ENCODE measurements at places on chromosomes 2 and 18.

DNA sequence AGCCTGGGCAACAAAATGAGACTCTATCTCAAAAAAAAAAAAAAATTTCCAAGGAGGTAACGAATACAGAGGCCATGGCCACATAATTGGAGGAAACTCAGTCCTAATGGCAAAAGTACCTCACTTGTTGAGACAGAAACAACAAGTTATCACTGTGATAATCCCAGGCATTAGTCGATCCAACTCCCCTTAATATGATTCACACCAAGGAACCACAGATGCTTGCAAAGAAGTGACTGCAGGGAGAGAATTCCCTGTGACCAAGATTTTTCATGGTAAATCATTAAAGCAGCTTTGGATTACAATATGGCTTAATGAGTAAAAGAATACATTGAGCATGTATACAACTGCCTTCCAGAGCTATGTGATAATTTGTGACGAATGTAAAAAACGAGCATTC lies 80.4 kb upstream of the RNU4ATAC start:
- no peak for DNase-seq

- DNase-seq, result no peak
These were observed 116.3 kb upstream of the CXCR4 start for GRCh38 chr2:136234261-136234660.

- no peak for DNase-seq
These were observed 66.6 kb downstream of the RIF1 start for GRCh38 chr2:151476287-151476686.

DNA sequence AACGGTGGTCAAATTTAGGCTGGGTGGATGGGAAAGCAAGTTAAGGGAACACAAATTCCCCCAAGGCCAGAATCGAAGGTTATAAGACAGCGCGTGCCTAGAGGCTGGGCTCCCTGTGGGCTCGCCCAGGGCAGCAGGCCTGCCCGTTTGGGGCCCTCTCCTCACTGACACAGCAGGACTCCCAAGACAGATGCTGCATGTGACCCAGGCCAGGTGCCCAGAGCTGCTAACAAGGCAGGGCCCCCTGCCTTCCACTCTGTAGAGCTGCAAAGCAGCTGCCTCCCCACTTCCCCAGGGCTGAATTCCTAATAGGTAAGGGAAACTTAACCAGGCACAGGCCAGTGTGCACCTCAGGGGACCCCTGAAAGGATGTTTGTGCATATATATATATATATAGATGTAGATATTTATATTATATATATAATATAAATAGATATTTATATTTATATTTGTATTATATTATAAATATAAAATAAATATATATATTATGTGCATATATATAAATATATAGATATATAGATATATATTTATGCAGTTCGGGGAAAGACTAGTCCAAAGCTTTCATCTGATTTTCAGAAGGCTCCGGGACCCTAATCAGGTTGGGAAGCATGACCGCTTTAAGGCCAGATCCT lies 43.7 kb downstream of the TMEM37 start:
- DNase-seq, result no peak

DNA sequence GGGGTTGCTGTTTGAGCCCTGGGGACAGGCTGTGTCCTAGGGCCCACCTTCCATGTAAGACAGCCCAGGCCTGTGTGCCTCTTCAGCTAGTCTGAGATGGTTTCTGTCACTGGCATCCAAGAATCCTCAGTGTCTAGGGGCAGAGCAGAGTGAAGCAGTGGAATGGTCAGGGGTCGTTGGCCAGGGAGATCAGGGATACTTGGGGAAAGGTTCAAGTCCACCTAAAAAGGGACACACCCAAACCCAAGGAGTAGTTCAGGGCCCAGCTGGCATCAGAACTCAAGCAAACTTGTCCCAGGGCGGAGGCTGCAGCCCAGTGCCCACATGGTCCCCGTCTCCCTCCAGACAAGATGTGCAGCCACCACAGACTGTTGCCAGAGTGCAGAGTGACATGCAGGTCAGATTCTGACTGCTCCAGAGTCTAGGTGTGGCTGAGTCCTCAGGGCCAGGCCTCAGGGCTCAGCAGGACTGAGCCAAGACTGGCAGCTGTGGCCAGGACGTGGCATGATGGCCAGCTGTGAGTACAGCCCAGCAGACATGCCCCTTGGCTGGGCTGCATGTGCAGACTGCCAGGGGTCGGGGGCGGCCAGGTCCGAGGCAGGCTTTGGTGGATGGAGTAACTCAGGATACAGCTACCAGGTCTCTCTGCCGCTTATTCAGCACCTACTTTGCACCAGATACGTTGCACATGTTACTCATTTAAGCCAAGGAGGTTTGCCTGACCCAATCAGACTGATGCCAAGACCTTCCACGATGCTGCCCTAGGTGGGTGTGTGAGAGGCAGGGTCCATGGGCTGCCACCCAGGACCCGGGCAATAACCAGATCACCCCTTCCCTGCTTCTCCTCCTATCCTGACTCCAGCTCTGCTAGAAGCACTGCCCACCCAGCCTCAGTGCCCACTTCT lies 146.6 kb downstream of the SMAD7 start:
- DNase-seq, result no peak

GRCh38 chr2:223416815-223417610 lies 185.1 kb downstream of the SCG2 start:
- no peak for DNase-seq

DNA sequence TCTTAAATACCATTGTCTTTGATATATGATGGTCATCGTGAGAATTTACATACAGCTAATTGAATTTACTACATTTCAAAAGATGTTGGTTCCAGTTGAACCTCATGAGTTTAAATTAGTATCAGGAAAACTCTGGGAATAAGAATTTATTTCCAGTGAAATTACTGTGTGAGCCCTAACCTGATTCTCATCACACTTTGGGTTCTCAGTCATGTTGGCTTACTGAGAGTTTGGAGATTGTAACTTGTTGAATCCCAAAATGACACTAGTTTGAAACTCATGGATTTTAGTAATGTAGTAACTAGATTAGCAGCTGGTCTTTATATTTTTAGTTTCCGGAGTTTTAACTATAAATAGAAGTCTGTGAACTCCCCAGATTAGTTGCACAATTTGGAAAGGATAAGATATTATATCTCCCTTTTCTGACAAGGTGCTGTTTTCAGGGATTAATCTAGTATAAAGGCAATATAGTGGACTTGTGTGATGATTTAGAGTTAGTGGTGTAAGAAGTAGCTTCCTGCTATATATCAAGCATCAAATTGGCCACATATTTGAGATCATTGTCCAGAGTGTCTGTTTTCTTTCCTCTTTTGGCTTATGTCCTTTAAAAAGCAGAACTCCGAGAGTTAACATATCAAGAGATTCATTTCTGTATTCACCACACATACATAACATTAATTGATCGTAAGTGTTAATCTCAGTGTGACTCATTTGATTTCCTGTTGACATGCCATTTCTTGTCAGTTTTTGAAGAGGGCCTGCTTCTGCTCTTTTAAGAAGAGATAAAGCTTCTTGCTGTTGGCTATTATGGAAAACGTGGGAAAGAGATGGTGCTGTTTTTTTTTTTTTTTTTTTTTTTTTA lies 15.7 kb downstream of the NDUFV2 start:
- DNase-seq, result no peak

- DNase-seq, result no peak
These were observed 1010.0 kb upstream of the CELF4 start for GRCh38 chr18:38575648-38576047.

- no peak for DNase-seq
These were observed 55.6 kb downstream of the MTX2 start for GRCh38 chr2:176324862-176325261.

DNA sequence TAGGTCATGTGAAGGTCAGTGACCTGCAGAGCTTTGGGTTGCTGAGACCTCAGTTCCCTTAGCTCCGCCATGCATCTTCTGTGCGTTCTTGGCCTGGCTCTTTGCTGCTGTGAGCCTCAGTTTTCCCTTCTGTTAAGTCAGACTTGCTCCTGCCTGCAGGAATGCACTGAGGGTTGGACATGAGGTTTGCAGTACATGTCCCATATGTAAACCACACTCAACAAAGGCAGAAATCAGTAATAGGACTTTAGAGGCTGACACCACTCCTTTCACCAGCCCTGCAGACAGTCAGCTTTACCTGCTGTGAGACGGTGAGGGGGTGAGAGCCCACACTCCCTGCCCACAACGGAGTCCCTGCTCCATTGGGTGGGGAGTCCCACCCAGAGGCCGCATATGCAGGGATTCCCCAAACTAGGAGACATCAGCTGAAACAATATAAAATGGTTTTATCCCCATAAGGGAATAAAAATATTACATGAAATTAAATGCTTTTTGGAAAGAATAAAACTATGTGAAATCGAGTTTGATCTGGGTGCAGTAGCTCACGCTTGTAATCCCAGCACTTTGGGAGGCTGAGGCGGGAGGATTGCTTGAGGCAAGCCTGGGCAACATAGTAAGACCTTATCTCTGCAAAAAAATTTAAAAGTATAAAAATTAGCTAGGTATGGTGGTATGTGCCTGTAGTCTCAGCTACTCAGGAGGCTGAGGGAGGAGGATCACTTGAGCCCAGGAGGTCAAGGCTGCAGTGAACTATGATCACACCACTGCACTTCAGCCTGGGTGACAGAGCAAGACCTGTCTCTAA lies 55.1 kb downstream of the MYO7B start:
- no peak for DNase-seq

GRCh38 chr2:235666213-235666781 lies 172.5 kb downstream of the AGAP1 start:
- no peak for DNase-seq

GRCh38 chr2:23120161-23120560 lies 264.8 kb upstream of the KLHL29 start:
- no peak for DNase-seq

DNA sequence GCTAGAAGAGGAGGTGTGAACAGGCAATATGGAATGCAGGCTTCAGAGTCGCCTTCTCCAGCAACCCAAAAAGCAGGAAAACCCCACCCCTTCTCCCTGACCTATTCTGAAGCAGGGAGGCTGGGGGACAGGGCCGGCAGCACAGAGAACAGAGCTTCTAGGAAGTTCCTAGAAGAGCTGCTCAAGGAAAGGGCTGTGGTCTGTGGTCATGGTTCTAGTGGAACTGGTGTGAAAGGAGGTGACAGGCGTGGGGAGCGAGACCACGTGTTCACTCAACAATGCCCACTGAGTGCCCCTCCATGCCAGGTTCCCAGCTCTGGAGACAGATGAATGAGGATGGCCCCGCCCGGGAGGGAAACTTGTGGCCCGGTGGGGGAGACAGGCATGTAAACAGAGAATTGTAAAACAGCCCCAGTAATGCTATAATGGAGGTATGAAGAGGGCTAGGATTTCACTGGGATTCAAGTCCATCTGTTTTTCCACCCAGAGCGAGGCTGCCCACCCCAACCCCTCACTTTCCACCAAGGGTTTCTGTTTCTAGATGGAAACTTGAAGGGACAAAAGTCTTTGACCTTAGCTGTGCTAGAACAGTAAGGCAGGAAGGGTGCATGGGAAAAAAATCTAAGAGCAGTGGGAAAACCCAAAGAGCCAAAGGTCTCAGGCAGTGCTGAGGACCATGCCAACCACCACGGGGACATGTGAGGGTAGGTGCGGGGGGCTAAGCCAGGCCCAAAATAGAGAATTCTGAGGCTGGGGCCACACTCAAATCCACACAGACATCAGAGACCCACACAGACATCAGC lies 71.8 kb downstream of the TNS1 start:
- DNase-seq, result no peak

GRCh38 chr2:145108361-145108778 lies 588.5 kb upstream of the ZEB2 start:
- DNase-seq, result no peak
